ENCODE measurements at places on chromosomes 6 and 20. TPM values are rescaled to one million over a fixed set of nuclear protein-coding genes. Genes with fewer than 3 reads are reported as not detected.
A peak's percentile ranks its signal among the peaks of the same experiment; 100 is the strongest.

Gene BCAS4
- 2.9 TPM for total RNA-seq

Gene PRSS35
- not detected for total RNA-seq

Gene ULBP2
- 0.40 TPM for total RNA-seq

DNA sequence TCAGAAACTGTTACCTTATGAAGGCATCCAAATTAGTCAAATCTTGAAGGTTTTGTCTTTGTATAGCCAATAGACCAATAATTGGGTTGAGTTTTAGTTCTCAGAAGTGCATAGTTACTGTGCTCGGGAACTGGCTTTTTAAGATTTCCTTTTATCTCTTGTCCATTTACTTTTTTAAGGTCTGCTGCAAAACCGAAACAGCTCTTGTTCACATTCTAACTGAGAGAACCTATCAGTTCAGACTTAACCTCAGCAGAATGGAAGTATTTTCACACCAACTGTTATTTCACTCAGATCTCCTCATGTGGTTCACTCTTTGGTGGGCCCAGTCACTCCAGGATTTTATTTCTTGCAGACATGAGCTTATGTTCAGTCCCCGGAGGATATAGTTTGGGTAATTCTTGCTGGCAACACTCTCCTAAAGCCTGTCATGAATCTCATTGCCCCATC lies 55.5 kb downstream of the TPBG start:
- no peaks in the 10 kb centered on the region for H3K27me3 ChIP-seq
- H3K36me3 ChIP-seq: no peaks in the 10 kb centered on the region
- DNase-seq: no peak
- no peak overlapping the region for H3K27ac ChIP-seq
- H3K4me1 ChIP-seq: no peaks in the 10 kb centered on the region
- H3K4me3 ChIP-seq: no peak overlapping the region

- H3K4me3 ChIP-seq: no peak overlapping the region
- H3K36me3 ChIP-seq: no peaks in the 10 kb centered on the region
- no peaks in the 10 kb centered on the region for H3K4me1 ChIP-seq
- H3K27ac ChIP-seq: no peak overlapping the region
Observed at GRCh38 chr6:162576016-162576415, 151.6 kb downstream of the PRKN start.

DNA sequence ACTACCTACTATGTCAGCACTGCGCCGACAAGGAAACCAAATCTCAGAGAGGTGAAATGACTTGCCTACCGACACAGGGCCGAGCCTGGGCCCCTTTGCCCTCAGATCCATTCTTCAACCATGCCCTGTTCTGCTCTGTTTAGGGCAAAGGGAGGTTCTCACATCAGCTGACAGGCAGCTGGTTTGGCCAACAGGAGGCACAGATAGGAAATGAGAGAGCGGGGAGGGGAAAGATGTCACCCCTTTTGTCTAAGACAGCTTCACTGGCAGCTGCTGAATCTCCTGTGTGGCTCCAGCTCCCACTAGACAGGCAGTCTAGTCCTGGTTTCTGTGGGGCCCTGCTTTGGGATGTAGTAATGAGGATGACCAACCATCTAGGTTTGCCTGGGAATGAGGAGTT lies 158.7 kb downstream of the TMEM200A start:
- H3K4me1 ChIP-seq: no peaks in the 10 kb centered on the region
- DNase-seq: no peak
- no peak overlapping the region for H3K4me3 ChIP-seq
- no peaks in the 10 kb centered on the region for H3K36me3 ChIP-seq
- no peaks in the 10 kb centered on the region for H3K27me3 ChIP-seq

DNA sequence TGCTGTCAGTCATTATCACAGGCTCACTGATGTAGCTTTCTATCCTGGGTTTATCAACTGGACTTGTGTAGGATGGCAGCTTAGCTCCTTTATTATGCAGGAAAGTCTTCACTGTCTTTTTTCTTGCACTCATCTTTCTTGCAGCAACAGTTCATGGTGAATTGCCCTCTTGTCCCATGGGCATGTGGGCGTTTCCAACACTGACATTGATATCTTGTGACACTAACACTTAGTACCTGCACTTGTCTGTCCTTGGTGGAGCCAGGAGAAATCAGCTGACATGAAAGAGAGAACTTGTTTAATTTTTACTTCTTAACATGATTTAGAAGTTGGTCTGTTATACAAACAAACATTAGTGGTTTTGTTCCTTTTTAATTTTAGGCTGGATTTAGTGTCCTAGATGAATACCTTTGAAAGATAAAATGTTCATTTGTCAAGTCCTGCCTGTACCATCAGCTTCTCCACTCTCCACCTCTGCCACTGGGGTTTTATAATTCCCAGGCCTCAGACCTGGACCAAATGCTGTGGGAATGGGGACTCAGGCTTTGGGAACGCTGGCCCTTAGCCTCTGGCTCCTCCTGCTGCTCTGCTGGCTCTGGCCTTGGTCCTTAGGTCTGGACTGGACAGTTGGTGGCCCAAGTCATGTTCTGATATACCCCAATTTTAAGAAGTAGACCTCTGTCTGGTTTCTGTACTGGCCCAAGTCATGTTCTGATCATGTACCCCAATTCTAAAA lies 161.0 kb upstream of the LAMP5 start:
- H3K4me3 ChIP-seq: no peak overlapping the region
- H3K4me1 ChIP-seq: no peaks in the 10 kb centered on the region
- H3K36me3 ChIP-seq: no peaks in the 10 kb centered on the region
- H3K27me3 ChIP-seq: no peaks in the 10 kb centered on the region

DNA sequence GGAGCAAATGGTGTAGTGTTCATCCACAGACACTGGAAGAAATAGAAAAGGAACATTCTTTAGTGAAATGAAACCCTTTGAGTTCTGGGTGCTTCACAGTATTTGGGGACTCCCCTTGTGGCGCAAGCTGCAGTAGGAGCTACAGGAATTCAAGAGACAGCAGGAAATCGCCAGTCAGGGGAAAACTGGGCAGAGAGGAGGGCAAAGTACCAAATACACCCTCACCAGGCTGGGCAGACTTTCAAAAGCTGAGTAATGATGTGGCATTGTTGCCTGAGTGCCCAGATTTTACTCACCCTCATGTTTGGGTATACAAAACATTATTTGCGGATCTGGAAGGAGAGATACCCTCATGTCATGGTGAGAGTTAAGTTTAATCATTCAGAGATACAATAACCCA lies 97.9 kb downstream of the SOD2 start:
- H3K4me1 ChIP-seq: no peaks in the 10 kb centered on the region
- H3K27me3 ChIP-seq: no peaks in the 10 kb centered on the region
- no peak for DNase-seq
- H3K4me3 ChIP-seq: no peak overlapping the region

DNA sequence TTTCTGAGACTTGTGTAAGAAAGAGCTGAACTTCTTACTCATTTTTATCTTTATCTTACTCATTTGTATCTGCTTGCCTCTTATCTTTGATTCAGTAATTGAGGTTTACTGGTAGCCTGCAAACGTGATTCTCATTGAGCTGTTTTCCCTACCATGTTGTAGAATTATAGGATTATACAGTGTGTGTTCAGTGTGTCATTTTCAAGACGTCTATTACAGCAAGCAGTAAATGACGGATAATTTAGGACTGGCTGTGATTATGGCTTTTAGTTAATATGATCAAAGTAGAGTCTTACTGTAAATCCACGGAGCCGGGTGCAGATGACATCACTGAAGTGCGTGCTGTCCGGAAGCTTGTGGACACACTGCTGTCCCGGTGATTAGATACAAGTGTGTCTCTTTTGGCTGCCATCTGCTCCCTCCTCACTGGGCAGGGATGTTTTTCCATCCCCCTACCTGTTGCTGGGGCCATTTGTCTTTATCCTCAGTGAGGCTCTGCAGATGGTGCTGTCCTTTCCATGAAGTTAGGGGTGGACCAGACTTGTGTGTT lies 6.0 kb downstream of the NELFCD start:
- no peaks in the 10 kb centered on the region for H3K27me3 ChIP-seq
- DNase-seq: no peak
- peaks cover 6% of the 10 kb centered on the region for H3K4me1 ChIP-seq
- H3K4me3 ChIP-seq: no peak overlapping the region

- no peaks in the 10 kb centered on the region for H3K27me3 ChIP-seq
- no peak overlapping the region for H3K4me3 ChIP-seq
- no peak for DNase-seq
- H3K4me1 ChIP-seq: no peaks in the 10 kb centered on the region
- H3K36me3 ChIP-seq: no peaks in the 10 kb centered on the region
- H3K27ac ChIP-seq: no peak overlapping the region
Observed at GRCh38 chr6:15044146-15044882, 201.6 kb upstream of the JARID2 start.

DNA sequence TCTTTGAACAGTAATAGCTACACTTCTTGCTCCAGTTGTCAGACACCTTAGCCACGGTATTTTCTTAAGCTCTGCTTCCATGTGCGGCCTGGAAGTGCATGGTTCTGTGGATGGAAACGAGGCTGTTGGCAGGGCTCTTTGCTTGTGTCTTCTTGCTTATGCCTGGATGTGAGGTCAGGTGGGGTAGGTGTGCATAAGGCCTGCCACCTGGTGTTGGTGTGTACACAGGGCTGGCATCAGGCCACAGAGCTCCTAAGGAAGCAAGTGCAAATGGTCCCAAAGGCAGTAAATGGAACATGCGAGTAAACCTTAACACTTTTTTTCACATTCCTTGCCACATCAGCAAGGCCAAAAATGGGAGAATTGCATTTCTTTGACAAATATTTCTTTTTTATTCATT lies 158.1 kb upstream of the GMDS start:
- DNase-seq: no peak
- H3K27me3 ChIP-seq: no peaks in the 10 kb centered on the region
- no peaks in the 10 kb centered on the region for H3K36me3 ChIP-seq
- H3K4me3 ChIP-seq: no peak overlapping the region
- H3K27ac ChIP-seq: no peak overlapping the region
- no peaks in the 10 kb centered on the region for H3K4me1 ChIP-seq

DNA sequence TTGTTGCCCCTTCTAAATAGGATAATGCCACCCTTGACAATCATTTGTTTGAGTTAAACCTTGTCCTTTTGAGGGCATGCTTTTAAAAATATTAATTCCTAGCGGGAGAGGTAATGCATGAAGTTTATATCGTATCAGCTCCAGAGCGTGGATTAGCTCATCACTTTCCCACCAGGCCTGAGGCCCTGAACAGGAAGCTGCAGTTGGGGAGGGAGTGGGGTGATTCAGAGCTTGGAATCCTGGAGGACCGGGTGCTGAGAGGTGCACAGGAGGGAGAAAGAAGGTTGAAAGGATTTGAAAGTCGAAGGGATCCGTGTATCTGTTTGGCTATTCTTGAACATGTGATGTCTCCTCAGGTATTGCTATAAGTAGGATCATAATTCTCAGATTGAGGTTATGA lies 25.0 kb downstream of the ZDHHC14 start:
- no peaks in the 10 kb centered on the region for H3K4me1 ChIP-seq
- H3K27me3 ChIP-seq: no peaks in the 10 kb centered on the region
- no peaks in the 10 kb centered on the region for H3K36me3 ChIP-seq

DNA sequence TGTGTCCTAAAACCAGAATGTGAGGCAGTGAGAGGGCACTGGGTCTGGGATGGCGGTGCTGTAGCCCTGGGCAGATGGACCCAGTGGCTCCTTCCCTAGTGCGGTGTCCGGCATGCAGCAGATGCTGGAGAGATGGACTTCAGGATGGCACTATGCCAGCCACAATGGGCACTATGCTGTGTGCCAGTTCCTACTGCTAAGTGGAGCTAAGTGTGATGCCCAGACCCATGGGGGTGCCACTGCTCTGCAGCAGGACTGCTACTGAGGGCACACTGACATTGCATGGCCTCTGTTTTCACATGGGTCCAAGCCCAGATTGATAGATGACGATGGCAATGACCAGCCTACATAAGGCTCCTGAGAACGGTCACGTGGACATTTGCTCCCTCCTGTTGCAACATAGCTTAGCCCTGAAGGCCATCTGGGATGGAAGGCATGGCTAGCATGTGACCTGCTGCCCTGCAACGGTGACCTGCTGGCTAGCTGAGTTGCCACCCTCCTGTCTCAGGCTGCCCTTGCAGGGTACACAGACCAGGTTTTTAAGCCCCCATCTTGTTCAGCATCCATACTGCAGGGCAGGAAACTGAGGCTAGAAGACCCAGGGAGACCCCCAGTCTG lies 31.3 kb upstream of the KCNK16 start:
- no peaks in the 10 kb centered on the region for H3K27me3 ChIP-seq
- H3K4me1 ChIP-seq: no peaks in the 10 kb centered on the region
- no peak overlapping the region for H3K27ac ChIP-seq
- H3K4me3 ChIP-seq: no peak overlapping the region

DNA sequence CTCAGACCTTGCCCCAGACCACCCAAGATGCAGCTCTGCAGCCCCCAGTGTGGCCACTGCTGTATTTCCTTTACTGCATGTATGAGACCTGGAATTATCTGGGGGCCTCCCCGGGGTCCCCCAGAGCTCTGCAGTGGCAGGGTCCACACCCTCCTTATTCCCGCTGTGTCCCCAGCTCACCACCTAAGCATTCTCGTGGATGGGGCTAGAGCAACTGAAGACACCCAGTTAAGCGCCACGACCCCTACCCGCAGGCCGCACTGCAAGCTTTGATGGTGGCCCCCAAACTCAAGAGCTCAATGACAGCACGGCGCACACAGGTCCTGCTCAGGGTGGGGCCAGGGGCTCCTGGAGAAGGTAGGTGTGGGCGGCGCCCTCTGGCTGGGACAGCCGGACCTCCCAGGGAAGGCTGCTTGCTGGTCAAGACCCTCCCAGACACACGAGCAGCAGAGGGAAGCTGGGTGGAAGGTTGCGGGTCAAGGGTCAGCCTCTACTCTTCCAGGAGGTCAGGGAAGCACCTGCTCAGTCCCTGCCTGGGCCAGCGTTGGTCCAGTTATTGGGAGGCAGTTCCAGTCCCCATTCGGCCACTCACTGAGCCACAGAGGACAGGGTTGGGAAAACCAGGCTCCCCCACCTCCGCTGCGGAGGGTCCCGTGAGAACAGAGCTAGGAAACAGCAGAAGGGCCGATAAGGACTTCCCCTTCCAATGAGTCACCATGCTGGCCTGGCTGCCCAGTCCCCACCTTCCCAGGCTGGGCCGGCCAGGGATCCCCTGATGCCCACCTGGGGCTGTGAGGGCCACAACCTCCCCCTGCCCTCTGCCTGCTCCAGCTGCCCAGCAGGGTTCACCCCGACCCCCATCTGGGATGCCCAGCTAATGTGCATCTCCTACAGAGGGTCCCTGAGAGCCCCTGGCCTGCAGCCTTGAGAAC lies 2.9 kb downstream of the LAMA5 start:
- no peaks in the 10 kb centered on the region for H3K27me3 ChIP-seq
- H3K27ac ChIP-seq: peak overlapping the region; percentile 91
- H3K4me3 ChIP-seq: peak overlapping the region; percentile 88
- H3K36me3 ChIP-seq: no peaks in the 10 kb centered on the region
- DNase-seq: peak; percentile 3
